Upper lobe of right lung (tissue), 1 donor: ENCODE measurements at places on chromosomes 16 and 17. TPM values are rescaled to one million over a fixed set of nuclear protein-coding genes. Genes with fewer than 3 reads are reported as not detected.

CFAP97D1 gene
- total RNA-seq: not detected

HAP1 gene
- 0.58 TPM for total RNA-seq

LIG3 gene
- 29.7 TPM for total RNA-seq

CCDC47 gene
- 91.4 TPM for total RNA-seq

GRCh38 chr16:10751291-10751697 is 7.7 kb downstream of the NUBP1 start:
- H3K4me1 ChIP-seq: peaks cover 5% of the 10 kb centered on the region
- peaks cover 73% of the 10 kb centered on the region for H3K36me3 ChIP-seq
- no peak for DNase-seq
- H3K27ac ChIP-seq: no peak overlapping the region
- no peaks in the 10 kb centered on the region for H3K27me3 ChIP-seq

GRCh38 chr16:27671410-27671809 is 121.5 kb downstream of the KATNIP start:
- no peak overlapping the region for H3K27ac ChIP-seq
- no peak for DNase-seq
- no peaks in the 10 kb centered on the region for H3K36me3 ChIP-seq
- H3K4me3 ChIP-seq: no peak overlapping the region
- H3K27me3 ChIP-seq: no peaks in the 10 kb centered on the region

DNA sequence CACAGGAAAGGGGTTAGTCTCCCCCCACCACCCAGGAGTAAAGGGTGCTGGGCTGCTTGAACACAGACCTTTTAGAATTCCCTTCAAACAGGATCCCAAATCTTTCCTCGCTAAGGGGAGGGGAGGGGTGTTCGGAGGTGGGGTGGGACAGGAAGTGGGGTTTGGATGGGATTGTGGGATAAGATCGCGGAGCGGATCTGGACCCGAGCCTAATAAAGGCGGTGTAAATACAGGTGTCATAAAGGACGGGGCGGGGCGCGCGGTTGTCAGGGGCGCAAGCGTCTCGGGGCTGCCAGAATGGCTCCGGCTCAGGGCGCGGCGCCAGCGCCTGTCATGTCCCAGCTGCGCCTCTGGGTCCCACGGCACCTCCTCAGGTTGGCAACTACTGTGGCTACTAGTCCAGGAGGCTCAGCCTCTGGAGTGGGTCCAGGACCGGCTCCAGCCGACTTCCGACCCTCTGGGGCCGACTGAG is 59.8 kb upstream of the FBXO47 start:
- peak overlapping the region; percentile 44 for H3K4me3 ChIP-seq
- no peaks in the 10 kb centered on the region for H3K27me3 ChIP-seq
- H3K36me3 ChIP-seq: no peaks in the 10 kb centered on the region
- peaks cover 5% of the 10 kb centered on the region for H3K4me1 ChIP-seq
- H3K27ac ChIP-seq: no peak overlapping the region

- H3K36me3 ChIP-seq: no peaks in the 10 kb centered on the region
- no peak for DNase-seq
- no peaks in the 10 kb centered on the region for H3K4me1 ChIP-seq
- no peak overlapping the region for H3K4me3 ChIP-seq
Observed at GRCh38 chr17:11853321-11854151, 143.7 kb downstream of the ZNF18 start.

DNA sequence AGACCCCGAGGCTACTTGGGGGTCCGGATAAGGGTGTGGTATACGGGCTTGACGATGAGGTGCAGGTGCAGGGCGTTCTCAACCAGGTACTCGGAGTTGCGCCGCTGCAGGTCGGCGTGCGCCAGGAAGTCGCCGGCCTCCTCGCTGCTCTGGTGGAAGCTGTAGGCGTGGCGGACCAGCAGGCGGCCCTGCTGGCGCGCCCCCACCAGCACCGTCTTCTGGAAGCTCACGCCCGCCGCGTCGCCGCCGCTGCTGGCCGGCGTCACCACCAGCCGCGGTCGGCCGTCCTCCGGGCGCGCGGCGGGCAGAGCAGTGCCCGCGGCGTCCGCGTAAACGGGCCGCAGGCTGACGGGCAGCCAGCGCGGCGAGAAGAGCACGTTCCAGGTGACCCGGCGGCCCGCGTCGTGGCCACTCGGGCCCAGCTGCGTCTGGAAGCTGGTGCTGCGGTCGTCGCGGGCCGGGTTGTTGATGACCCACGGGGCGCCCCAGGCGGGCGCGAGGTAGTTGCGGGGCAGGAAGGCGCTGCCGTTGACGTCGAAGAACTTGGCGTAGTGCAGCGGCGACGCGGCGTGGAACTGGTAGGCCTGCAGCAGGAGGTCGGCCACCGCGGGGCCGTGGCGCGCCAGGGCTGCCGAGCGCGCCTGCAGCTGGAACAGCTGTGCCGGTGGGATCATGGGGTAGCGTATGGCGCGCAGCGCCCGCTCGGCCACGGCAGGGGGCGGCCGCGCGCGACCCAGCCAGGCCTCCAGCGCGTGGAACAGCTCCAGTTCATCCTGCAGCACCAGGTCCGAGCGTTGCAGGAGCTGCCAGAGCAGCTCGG is 4.8 kb downstream of the BTBD17 start:
- no peak for DNase-seq
- no peaks in the 10 kb centered on the region for H3K36me3 ChIP-seq
- peaks cover 96% of the 10 kb centered on the region for H3K27me3 ChIP-seq
- no peaks in the 10 kb centered on the region for H3K4me1 ChIP-seq
- no peak overlapping the region for H3K27ac ChIP-seq
